ENCODE measurements at places on chromosomes 1 and 21.

GRCh38 chr1:117758444-117759316 is 152.8 kb downstream of the TENT5C start:
- peak; percentile 46 for DNase-seq

- no peak for DNase-seq
Observed at GRCh38 chr21:32197896-32198295, 81.0 kb downstream of the MIS18A start.

GRCh38 chr1:166164995-166165660 is 1.7 kb downstream of the FAM78B start:
- DNase-seq = no peak

DNA sequence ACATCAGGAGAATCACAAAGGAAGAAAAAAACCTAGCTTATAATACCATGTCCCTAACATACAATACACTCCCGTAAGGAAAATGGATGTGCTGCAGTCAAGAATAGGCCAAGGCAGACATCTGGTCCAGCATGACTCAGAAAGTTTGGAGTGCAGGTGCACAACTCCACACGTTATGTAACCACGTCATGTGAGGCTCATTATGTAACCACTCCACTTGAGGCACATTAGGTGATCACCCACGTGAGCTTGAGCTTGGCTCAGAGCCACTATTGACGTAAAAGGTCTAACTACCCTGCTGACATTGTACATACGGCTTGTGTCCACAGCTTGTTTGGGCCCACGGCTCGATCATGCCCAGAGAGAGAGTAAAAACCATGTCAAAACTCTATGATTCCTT is 99.8 kb upstream of the C1orf21 start:
- no peak for DNase-seq

DNA sequence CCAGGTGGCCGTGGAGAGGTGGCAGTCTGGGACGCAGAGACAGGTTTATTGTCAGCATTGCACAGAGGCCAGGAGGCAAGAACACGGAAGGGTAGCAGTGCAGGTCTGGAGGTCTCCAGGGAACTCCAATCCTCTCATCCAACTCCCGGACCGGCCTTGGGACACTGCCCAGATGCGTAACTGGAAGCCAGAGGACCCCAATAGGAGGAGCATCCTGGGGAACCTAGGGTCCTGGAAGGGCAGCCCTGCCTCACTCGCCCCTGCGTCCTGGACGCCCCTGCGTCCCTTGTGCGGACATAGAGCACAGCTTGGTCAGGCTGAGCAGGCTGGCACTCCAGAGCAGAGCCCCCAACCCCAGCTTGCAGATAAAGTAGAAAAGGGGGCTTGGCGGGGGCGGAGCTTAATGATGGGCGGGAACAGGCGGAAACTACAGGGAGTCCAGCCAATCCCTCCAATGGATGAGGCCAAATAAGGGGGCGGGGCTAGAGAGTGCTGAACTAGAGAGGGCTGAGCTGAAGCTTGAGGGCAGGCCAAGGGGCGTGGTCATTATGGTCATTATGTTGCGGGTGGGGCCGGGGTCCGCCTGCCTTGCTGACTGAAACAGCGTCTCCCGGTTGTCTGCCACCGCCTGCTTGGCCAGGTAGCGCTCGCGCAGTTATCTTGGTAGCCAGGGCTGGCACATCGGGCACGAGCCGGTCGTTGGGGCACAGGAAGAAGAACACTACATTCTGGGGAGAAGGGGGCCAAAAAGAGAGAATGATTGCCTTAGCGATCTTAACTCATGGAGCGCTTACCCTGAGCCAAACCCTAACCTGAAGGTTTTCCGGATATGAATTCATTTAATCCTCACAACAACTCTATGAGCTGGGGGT is 3.7 kb upstream of the ARHGEF19 start:
- no peak for DNase-seq

GRCh38 chr1:170461762-170462384 is 70.1 kb upstream of the GORAB start:
- no peak for DNase-seq

- no peak for DNase-seq
Observed at GRCh38 chr1:68015369-68015768, 35.1 kb downstream of the DIRAS3 start.

- no peak for DNase-seq
Observed at GRCh38 chr1:220682901-220683576, 7.1 kb upstream of the C1orf115 start.

- DNase-seq = no peak
Observed at GRCh38 chr1:158019171-158019868, 25.9 kb downstream of the KIRREL1 start.

- no peak for DNase-seq
Observed at GRCh38 chr1:110857964-110858948, 14.7 kb upstream of the CD53 start.

All from stimulated activated CD8-positive, alpha-beta memory T cell treated with anti-CD3 and anti-CD28 coated beads, Interleukin-7, amount 100 ng/mL, for 1 hour (primary cell).